ENCODE measurements at places on chromosomes 6 and 20.

GRCh38 chr6:44397424-44398164, 10.1 kb downstream of the CDC5L start:
- no peak for DNase-seq

DNA sequence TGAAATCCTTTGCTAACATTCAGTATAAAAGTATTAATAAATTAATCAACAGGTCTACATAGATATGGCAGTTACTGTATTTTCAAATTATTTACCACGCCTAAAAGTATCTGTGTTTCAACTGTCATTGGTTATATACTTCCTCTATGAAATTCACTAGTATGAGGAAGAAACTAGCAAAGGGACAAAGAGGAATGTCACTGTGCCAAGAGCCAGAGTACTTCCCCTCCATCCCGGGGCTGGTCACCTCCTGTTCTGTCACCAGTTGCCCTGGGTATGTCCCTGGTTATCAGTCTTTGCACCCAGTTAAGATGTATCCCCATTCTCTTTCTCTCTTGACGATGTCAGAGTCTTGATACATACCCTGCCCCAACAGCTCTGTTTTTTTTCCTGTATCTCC, 476.8 kb upstream of the SOX4 start:
- no peak for DNase-seq

DNA sequence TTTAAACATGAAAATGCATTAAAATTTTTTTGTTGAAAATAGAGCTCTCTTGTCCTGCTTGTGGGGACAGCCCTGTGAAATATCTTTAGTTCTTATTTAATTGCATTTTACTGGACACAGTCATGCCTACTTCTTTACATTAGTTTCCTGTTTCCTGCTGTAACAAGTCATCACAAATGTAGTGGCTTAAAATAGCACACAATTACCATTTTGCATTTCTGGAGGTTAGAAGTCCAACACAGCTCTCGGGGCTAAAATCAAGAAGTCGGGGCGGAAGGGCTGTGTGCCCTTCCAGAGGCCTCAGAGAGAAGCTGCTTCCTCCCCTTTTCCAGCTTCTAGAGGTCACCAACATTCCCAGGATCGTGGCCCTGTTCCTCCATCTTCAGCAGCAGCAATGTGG, 29.4 kb downstream of the PNLDC1 start:
- no peak for DNase-seq

- peak; percentile 73 for DNase-seq
Measured at GRCh38 chr6:118776607-118777549, 117.1 kb upstream of the ASF1A start.

- peak; percentile 51 for DNase-seq
Measured at GRCh38 chr6:16136621-16137450, 8.0 kb downstream of the MYLIP start.

- DNase-seq, result no peak
Measured at GRCh38 chr6:138814179-138814834, 18.4 kb downstream of the ECT2L start.

GRCh38 chr6:68728159-68728979, 93.3 kb downstream of the ADGRB3 start:
- DNase-seq, result no peak

- DNase-seq, result peak; percentile 44
Measured at GRCh38 chr6:39189915-39190544, 39.2 kb downstream of the KCNK5 start.

DNA sequence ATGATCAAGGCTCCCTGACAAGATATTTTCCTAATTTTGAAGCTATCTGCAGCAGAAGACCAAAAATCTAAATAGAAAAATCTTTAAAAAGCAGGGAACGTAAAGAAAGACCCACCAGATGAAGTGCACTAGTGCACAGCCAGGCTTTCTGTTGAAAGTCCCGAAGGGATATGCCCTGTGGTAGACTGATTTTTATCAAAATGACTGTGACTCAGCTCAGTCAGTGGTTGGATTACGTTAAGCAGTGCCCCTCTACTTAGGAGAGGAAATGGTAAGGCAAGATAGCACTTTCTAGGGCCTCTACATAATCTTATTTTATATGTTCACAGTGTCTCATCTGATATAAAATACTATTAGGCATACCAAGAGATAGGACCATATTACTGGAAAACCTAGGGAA, 123.4 kb upstream of the RAB32 start:
- no peak for DNase-seq

Data from stimulated activated CD8-positive, alpha-beta memory T cell treated with anti-CD3 and anti-CD28 coated beads, Interleukin-4, amount 100 ng/mL, for 48 hours (primary cell).